ENCODE measurements at places on chromosomes 4 and X.

- DNase-seq, result no peak
These were observed 73.4 kb downstream of the CNOT6L start for GRCh38 chr4:77745792-77746191.

- no peak for DNase-seq
These were observed 167.8 kb upstream of the FAM241A start for GRCh38 chr4:111977419-111977965.

DNA sequence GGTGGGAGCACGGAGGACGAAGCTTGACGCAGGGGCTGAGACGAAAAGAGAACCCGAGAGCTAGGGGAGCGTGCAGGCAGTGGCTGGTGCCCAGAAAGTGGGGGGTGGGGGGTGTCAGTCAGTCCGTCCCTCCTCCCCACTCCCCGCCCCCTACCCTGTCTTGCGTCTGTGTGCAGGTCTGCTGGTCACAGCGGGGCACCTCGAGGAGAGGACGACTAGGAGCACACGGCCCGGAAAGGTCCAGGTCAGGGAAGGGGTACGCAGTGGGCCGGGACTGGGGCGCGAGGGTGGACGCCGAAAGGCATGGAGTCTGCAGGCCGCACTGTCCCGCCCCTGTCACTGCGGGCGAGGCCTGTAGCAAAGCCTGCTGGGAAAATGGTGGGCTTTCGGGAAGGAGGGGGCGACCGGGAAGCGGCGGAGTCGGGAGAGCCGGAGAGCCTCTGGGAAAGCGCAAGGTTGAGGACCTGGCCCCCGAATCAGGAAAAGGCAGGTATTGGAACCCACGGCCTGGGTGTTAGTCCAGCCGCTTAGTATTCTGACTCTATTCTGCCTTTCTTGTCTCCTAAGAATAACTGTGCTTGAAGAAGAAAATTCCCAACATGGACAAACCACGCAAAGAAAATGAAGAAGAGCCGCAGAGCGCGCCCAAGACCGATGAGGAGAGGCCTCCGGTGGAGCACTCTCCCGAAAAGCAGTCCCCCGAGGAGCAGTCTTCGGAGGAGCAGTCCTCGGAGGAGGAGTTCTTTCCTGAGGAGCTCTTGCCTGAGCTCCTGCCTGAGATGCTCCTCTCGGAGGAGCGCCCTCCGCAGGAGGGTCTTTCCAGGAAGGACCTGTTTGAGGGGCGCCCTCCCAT is 769 bp downstream of the TCEAL1 start:
- DNase-seq, result peak; percentile 76

GRCh38 chr4:109319684-109320083 is 17.2 kb upstream of the COL25A1 start:
- DNase-seq, result no peak

GRCh38 chrX:151081016-151081415 is 95.4 kb upstream of the GPR50 start:
- DNase-seq, result no peak

- no peak for DNase-seq
These were observed 92.0 kb downstream of the NFKB1 start for GRCh38 chr4:102593147-102593546.

GRCh38 chr4:9866931-9867330 is 85.5 kb downstream of the DRD5 start:
- DNase-seq, result no peak

DNA sequence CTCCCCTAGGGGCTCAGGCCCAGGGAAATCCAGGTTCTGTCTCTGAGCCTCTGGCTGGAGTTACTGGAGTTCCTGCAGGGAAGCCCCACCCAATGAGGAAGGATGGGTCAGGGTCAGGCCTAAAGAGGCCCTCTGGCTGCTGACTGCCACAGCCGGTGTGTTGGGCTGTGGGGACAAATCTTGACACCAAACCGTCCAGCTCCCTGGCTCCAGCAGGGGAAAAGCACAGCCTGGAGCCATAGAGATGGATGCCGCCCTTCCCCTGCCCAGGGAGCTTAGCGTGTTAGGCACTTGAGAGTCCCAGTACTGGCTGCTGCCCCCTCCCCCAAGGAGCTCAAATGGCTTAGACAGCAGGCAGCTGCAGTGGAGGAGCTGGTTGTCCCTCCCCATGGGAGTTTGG is 321.3 kb upstream of the LCORL start:
- DNase-seq, result no peak

DNA sequence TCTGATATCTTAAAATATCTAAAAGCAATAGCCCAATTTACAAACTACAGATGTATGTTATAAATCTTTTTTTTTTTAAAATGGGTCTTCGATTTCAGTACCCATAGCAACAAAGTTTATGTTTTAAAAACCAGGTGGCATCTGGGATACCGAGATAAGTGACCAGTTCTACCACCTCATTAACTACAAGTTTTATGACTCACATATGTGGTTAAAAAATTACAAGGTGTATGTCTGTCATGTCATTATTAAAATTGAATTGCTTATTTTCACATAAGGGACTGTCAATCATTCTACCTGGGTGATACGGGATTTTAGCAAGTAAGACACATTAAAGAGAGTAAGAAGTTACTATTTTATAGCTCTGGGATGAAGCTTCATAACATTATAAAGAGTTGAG is 192.0 kb upstream of the ETNPPL start:
- no peak for DNase-seq

DNA sequence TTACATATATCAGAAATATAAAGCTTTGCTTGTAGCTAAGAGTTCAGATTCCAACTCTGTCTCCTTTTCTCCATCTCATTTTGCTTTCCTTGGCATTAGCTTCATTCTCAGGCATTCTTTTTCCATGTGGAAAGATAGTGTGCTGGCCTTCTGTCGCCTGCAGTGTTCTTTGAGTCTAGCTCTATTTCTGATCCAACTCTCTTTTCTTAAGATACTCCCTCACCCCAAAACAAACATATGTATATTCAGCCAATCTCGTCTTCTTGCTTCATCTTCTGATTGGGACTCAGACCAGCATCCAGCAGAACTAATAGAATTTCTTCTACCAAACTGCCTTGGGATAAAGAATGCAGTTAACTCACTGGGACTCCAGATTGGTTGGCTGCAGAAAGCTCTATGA is 532.2 kb downstream of the MID1IP1 start:
- no peak for DNase-seq

DNA sequence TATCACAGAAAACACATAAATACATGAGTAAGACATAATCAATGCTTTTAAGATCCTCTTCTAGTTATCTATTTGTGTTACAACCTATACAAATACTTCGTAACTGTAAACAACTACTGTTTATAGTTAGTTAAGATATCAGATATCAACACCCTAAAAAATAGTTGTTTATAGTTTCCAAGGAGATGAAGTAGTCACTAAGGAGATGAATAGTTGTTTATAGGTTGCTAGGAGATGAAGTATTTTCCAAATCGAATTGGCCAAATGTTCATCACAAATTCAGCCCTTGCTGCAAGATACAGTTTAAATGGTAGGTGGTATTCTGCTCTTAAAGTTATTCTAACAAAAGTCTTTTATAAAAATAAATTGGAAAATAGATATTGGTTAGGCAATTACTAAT is 618.2 kb upstream of the PCDH10 start:
- DNase-seq, result no peak

- DNase-seq, result peak; percentile 98
These were observed 32.3 kb upstream of the CXCL8 start for GRCh38 chr4:73707918-73708577.

GRCh38 chrX:111411983-111412382 is at the start of gene DCX:
DCX (minus strand) TSS chrX:111412192; CDS start chrX:111410398, 1,794 bp downstream.
- no peak for DNase-seq

DNA sequence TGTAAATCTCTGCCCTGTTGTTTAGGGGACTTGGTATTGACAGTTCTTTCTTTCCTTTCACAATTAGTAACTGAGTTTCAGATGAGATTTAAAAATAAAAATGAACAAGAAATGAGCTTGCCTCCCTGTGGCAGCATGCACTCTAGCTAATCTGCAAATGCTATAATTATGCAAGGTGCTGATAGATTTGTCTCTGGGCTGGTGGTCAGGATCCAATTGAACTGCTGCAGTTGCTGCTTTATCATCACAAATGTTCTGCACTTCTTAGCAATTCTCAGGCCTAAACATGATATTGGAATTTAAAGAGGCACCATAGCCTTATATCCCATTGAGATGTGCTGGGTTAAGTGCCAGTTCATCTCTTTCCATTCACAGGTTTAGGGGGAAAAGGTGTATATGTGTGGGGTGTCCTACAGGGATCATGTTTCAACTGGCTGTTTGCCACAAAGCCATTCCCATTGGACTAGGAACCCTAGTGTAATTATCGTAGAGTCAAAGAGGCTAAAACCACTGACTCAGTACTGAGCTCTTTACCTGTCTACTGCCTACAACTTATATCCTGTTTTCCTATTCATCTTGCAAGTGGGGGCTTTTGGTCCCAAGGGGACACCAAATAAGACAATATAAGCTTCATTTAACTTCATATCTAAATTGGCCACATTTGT is 260.3 kb upstream of the TEX13A start:
- no peak for DNase-seq

DNA sequence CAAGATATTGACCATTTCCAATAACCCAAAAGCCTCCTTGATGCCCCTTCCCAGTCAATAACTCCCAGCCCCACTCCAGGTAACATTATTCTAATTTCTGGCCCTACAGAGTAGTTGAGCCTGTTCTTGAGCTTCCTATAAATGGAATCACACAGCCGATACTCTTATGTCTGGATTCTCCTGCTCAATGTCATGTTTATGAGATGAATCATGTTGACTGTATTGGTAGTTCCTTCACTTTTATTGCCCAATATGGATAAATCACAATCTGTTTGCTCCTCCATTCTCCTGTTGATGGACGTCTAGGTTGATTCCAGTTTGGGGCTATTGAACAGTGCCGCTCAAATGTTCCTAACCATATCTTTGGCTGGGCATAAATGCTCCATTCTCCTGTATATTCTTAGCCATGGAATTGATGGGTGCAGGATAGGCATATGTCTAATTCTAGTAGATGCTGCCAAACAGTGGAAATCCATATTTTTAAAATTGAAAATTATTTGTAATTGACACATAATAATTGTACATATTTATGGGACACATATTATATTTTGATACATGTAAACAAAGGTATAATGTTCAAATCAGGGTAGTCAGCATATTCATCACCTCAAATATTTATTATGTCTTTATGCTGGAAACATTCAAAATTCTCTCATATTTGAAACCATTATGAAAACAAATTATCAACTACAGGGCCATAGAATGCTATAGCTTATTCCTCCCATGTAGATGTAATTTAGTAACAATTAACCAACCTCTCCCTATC is 40.5 kb upstream of the SLC2A9 start:
- DNase-seq, result peak; percentile 45

- peak; percentile 11 for DNase-seq
These were observed 61.3 kb downstream of the SPATA18 start for GRCh38 chr4:52112411-52112810.

GRCh38 chrX:27251369-27251768 is 211.8 kb downstream of the PPP4R3C start:
- DNase-seq, result no peak

DNA sequence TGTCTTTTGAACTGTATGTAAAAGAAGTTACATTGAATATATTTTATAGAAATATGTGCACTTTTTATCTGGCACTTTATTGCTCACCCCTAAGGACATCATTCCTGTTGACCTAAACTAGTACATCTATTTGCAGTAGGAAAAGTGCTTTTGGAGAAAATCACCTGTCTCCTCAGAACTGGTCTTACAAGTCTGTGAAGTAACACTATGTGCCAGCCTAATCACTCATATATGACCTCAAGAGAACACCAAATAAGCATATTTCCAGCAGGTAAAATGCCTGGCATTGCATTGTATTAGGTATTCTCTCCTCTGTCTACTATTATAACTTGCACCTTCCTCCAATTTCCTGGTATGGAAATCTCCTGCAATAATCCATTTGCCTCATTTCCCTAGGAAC is 4.0 kb upstream of the GASK1B start:
- DNase-seq, result no peak

All from EH (cell line).